ENCODE measurements at places on chromosomes 11 and 22.
A peak's percentile ranks its signal among the peaks of the same experiment; 100 is the strongest.

GRCh38 chr11:114949614-114950351 lies 271.5 kb downstream of the NXPE2 start:
- DNase-seq: no peak

DNA sequence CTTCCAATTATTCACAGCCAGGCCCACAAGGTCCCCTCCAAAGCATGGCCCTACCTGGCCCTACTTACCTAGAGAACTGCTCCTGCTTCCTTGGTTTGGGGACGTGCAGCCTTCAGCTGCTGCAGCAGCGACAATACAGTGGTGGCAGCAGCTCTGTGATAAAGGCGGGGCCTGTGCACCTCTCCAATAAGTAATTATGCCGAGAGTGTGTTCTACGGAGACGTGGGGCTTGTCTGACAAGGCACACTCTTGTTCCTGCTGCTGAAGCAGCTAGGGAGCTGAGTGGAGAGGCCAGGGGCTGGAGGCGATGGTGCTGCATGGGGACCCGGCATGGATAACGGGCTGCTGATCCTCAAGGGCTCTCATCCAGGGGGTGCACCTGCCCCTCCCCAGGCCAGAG lies 98.0 kb upstream of the THY1 start:
- DNase-seq: no peak

DNA sequence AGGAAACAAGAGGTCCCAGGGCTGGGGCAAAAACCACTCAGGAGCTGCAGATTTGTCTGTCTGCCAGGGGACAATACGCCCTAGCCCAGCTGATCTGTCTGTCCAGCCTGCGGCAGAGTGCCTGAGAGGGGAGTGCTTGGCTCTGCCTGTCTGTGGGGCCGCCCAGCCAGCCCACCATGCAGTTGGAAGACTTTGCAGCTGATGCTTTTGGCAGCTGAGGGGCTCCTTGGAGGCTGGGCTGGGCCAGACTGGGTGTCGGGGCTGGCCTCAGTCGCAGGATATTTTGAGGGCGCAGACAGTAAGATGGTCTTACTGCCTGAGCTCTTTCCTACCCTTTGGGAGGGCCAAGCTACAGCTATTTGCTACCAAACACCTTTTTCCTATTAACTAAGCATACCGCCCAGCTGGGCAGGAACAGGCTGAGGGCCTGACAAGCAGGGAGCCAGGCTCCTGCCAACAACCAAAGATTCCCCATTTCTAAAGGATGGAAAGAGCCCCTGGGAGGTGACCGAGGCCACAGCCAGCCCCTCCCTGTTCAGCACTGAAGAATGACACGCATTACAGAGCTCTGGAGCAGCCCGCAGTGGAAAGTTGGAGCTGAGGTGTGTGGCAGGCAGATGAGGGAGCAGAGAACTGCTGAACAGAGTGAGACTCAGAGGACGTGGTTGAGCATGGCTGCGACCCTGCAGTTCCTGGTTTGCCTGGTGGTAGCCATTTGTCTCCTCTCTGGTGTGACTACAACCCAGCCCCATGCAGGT lies at the start of gene FAM180B:
Gene FAM180B, plus strand, starts transcription at position 581 of the 758 bp plus-strand sequence. Its CDS starts 91 bp downstream, at position 672.
- no peak for DNase-seq

GRCh38 chr11:3339340-3339624 lies 39.7 kb downstream of the ZNF195 start:
- DNase-seq: no peak

GRCh38 chr11:36251823-36252222 lies 37.4 kb downstream of the COMMD9 start:
- DNase-seq: no peak

- DNase-seq: no peak
Observed at GRCh38 chr11:46359953-46360352, 12.7 kb downstream of the DGKZ start.

DNA sequence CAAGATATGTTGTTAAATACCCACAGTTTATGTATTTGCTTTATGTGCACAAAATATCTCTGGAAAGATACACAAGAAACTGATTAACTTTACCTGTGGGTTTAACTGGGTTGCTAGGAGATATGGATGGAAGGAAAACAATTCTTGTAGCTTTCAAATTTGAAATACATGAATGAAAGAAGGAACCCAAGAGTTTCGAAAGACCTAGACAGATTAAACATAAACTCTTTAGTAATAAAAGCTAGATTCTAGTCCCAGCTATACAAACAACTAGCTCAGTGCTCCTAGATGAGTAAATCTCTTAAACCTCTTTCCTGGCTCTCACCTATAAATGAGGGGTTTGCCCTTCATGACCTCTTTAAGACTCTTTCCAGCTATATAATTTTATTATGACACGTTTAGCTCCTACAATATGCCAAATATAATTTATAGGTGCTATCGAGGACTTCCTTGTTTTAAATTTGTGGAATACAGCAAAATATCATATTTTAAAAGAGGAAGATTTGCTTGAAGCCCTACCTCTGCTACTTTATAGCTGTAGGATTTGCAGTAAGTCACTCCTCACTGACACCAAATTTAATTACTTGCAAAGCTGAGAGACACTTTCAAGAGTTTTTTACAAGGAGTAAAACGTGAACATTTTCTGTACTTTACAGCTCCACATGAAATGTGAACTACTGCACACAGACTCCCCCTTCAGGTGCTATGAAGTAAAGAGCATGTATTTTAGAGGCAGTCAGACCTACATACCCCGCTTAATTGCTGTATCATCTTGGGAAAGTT lies 50.7 kb downstream of the RRAS2 start:
- peak; percentile 83 for DNase-seq

DNA sequence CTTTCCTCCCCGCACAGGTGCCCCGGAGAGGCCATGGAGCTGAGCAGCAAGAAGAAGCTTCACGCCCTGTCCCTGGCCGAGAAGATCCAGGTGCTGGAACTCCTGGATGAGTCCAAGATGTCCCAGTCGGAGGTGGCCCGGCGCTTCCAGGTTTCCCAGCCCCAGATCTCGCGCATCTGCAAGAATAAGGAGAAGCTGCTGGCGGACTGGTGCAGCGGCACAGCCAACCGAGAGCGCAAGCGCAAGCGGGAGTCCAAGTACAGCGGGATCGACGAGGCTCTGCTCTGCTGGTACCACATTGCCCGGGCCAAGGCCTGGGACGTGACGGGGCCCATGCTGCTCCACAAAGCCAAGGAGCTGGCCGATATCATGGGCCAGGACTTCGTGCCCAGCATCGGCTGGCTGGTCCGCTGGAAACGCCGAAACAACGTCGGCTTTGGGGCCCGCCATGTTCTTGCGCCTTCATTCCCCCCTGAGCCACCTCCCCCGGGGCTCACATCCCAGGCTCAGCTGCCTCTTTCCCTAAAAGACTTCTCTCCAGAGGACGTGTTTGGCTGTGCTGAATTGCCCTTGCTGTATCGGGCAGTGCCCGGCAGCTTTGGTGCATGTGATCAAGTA lies 1.3 kb downstream of the TIGD3 start:
- DNase-seq: peak; percentile 57

DNA sequence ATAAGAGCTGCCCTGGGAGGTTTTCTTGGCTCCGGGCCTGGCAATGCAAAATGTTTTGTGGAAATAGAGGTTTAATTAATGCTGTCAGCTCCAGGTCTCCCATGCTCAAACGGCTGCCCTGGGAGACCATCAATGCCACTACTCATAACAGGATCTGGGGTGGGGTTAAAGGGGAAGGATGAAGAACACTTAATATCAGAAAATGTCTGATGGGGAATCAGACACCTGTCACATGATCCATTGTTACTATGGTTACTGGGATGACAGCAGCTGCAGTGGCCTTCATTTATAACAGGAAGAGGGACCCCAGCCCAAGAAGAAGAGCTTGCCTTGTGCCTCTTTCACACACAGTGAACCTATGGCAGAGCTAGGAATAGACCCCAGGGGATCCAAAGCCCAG lies 2.2 kb upstream of the SYT13 start:
- DNase-seq: no peak

DNA sequence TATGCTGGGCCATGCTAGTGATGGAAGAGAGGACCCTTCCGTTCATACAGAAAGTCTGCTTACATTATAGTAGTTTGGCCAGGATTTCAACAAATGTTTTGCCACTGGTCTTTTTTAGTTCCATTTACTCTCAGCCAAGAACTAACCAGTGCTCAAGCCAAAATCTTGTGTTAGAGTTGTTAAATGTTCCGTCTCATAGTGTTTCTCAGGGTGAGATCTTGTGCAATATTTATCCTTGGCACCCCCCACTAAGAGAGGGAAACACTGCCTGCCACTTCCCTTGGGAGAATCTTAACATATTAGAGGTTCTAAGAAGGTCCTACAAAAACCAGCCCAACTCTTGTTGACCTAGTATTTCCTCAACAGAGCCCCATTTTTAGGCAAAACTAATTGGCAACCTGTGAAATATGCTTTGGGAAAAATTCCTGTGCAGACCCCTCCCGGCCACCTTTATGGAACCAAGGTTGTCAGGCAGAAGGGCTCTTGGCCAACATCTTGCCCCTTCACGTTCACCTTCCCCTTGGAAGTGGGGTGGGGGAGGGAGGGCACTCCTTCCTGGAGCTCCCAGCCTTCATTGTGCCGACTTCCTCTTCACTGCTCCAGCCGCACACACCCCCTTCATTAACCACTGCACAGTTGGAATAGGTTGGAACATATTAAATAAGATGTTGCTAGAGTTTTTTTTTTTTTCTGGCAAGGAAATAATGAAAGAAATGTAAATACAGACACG lies 173.2 kb upstream of the SORL1-AS1 start:
- DNase-seq: peak; percentile 55

- peak; percentile 5 for DNase-seq
Observed at GRCh38 chr11:67698247-67698646, 23.8 kb upstream of the ALDH3B2 start.

DNA sequence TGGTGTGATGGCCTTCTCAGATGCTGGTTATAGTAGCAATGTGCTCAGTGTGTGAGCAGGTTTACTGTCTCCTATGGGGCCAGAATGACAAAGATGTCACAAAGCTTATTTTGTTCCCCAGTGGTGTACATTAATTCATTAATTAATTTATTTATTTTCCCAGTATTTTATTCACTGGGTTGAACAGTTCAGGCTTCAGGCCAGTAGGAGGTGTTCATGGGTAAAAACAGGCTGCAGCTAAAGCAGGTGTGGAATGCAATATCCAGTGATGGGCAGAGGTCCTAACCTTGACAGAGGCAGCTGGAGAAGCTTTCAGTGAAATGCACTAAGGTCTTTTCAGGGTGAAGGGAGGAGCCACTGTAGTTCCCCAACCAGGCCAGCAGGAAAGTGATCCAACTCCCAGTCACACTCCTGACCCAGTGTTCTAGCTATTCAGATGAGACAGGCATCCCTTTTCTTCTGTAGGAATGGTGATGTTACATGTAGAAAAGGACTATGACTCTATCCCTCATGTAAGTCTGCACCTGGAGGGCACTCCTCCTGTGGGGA lies 7.8 kb upstream of the FANCF start:
- DNase-seq: no peak

DNA sequence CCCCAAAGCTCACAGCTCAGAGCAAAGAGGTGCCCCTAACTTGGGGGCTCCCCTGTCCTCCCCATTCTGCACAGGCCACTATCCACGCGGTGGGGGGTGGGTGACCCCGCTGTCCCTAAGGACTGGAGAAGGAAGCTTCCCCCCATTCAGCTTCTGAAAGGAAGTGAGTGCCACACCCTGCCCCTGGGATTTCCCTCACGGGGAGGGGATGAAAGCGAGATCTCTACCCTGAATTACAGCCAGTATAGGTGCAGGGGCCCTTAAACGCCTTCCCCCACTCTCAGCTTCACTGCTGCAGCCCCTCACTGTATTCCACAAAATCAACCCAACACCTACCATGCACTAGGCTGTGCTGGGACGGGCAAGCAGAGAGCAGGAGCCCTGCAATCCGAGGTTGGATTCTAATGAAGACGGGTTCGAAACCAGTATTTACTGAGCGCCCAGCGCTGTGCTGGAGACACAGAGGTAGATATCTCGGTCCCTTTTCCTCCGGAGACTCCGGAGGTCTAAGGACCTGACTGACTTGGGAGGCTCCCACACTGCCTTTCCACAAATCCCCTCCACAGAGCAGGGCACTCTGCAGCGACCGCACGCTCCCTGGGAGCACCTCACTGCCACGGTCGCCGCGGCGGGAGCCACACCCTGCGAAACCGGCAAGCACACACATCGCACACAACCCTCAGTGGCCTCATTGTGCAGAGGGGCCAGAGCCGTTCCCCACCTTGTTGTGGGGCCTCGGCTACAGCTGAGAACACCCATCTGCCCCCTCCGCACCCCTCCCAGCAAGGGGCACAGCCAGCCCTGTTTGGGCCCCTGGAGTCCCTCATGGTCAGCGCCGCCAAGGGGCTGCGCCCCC lies 1.8 kb downstream of the AHNAK start:
- no peak for DNase-seq

DNA sequence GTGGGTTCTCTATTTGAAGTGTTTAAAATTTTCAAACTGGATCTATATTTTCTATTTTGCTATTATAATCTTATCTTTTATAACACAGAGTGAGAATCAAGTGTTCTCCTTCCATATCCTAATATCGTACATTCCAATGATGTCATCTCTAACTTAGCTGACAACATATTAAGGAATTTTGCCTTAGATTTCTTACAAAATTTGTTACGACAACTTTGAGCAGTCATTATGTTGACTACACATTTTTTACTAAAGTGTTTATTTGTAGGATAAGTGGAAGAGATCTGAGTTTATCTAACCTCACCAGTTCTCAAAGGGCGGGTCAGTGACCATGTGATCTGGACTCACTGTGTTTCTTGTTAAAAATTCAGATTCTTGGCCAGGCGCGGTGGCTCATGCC lies 12.7 kb downstream of the BTG4 start:
- DNase-seq: no peak

GRCh38 chr11:38900211-38900610 lies 2302.2 kb upstream of the RAG2 start:
- DNase-seq: no peak
